ENCODE measurements at places on chromosomes 16 and 17. TPM values are rescaled to one million over a fixed set of nuclear protein-coding genes. Genes with fewer than 3 reads are reported as not detected.

DNA sequence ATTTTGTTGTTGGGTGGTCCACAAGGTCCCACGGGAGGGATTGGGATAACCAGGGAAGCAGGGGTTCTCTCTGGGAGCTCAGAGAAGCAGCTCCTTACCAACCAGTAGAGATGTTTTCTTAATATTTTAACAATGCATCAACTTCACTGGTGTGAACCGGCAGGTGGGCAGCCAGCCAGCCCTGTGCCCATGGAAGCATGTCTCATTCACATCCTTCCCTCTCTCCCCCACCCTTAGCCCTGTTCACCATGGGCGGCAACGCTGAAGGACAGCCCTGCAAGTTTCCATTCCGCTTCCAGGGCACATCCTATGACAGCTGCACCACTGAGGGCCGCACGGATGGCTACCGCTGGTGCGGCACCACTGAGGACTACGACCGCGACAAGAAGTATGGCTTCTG lies 9.3 kb downstream of the MMP2 start:
- no peak for ATAC-seq

- no peak for ATAC-seq
These were observed 259.8 kb downstream of the GRIN2A start for GRCh38 chr16:9922441-9922840.

- peak; percentile 77 for ATAC-seq
These were observed 294.6 kb upstream of the HSBP1 start for GRCh38 chr16:83513008-83513755.

DNA sequence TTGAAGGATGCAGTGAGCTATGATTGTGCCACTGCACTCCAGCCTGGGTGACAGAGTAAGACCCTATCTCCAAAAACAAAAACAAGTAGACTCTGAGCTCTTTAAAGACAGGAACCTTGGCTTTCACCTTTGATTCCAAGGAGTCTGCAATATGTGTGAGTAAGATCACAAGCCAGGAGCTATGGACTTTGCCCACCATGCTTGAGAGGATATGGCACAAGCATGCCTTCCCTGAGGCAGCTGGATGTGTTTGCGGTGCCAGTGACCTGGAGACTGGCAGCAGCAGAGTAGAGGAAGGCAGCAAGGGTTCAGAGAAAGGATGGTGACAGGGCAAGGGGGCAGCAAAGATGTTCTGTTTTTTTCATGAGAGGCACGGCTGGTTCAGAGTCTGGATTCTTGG lies 14.5 kb upstream of the PRKCA start:
- ATAC-seq: no peak

GRCh38 chr16:49763826-49764225 lies 92.1 kb downstream of the ZNF423 start:
- peak; percentile 35 for ATAC-seq

DNA sequence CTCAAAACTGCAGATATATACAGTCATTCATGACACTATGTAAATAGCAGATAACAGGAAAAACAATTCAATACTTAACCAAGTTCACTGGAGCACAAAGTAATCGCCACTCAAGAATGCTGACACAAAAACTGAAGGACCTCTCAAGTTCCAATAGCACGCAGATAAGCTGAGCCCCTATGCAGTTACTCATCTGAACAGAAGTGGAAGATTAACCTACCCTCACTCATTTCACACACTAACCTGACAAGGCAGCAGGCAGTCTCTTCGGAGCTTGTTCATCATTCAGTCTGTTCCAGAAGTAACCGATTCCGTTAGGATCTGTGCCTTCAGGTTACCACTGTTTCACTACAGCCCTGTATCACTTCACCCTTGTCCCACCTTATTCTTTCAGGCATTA lies 6.0 kb downstream of the HELZ start:
- no peak for ATAC-seq

The KCNAB3 gene
- 2.0 TPM for total RNA-seq

The CBLN1 gene
- 7.0 TPM for total RNA-seq

The KRTAP4-4 gene
- 0.18 TPM for total RNA-seq

The GALR2 gene
- 0.36 TPM for total RNA-seq

The PLLP gene
- 0.82 TPM for total RNA-seq
